ENCODE measurements at places on chromosomes 5 and 9.
A peak's percentile ranks its signal among the peaks of the same experiment; 100 is the strongest.

- DNase-seq = no peak
Observed at GRCh38 chr9:12502520-12502919, 190.7 kb upstream of the TYRP1 start.

DNA sequence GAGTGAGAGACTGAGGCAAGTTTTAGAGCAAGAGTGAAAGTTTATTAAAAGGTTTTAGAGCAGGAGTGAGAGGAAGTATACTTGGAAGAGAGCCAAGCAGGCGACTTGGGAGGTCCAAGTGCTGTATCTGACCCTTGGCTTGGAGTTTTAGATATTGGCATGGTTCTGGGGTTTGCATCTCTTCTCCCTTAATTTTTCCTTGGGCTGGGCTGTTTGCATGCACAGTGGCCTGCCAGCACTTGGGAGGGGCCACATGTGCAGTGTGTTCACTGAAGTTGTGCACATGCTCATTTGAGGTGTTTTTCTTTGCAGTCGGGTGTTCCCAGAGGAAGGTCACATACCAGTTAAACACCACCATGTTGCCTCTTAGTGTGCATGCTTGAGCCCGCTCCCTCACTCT, 464.1 kb downstream of the DMRT2 start:
- DNase-seq = no peak

DNA sequence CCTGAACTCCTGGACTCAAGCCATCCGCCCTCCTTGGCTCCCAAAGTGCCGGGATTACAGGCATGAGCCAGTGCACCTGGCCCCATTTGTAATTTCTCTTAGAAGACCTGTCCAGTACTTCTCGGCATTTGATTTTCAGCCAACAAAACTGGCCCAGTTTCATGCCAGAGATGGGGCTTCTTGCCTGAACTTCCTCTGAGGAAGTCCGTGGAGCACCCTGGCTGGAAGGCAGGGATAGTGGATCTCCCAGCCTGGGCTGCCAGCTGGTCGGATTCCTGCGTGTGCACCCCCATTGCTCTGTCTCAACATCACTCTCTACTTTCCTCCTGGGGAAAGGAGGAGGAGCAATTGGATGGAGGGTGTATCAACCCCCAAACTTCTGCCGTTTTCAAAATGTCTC, 39.0 kb downstream of the FAM78A start:
- no peak for DNase-seq

DNA sequence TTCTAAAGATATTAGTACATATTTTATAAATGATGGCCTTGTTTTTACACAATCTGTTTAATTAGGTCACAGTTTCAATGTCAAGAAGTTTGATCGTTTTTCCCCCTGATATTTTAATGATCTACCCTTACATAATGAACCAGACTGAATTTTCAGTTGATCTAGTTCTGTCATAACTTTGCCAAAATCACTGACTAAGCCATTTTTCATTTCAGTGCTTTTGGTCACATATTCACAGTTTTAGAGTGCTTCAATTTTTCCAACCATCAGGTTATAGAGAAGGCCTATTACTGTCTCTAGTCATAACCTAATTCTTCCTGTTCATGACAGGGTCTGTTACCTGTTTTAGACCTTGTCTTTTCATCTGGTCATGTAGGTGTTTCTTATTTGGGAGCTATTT, 577.9 kb upstream of the PTPRD start:
- no peak for DNase-seq

DNA sequence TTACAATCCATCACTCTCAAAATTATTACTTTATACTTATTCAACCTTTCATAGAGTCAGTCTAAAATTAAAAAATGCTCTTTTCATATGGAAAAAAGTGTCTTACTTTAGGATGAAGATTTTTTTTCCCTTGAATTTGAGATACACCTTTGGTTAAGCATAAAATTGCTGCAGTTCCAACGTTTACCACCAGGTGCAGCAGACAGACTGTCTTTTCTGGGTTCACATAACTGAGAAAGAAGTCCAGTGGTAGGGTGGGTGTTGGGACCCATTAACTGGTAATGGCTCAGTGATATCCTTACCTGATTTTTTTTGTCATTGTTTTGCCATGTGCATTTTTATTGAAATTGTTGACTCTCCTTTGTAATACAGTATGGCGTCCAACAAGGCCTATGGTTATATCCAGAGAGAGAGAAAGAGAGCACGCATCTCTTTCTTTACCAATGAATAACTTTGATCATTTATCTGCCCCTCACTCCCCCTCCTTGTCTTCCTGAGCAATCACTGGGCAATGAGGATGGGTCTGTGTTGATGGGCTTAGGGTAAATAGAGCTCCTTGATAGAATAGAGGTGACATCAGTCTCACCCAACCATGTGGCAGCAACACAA, 98.4 kb downstream of the FBXL7 start:
- no peak for DNase-seq

GRCh38 chr5:172835290-172835993, 1.4 kb downstream of the ERGIC1 start:
- DNase-seq = no peak

DNA sequence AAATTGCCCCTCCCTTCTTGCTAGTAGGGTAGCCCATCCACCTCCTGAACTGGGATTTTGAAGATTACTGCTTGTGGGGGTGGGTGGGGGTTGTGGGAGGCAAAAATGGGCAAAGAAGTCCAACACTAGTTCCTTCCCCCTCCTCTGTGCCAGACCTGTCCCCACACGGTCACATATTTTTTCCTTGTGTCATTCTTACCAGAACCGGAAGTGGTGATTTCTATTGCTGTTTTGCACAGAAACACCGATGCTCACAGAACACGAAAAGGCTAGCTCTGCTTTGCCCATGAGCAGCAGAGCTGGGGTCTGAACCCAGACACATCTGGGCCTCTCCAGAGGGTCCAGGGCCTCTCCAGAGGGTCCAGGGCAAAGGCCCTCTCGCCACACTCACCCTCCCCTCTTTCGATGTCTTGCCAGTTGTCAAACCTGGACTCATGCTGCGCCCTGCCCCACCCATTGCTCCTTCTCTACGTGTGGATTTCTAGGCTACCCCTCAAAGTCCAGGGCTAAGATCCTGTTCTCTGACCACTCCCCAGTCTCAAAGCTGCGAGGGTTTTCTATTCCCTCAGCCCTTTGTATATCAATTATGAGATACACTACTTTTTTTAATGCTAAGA, 264.4 kb upstream of the MSX2 start:
- DNase-seq = no peak

DNA sequence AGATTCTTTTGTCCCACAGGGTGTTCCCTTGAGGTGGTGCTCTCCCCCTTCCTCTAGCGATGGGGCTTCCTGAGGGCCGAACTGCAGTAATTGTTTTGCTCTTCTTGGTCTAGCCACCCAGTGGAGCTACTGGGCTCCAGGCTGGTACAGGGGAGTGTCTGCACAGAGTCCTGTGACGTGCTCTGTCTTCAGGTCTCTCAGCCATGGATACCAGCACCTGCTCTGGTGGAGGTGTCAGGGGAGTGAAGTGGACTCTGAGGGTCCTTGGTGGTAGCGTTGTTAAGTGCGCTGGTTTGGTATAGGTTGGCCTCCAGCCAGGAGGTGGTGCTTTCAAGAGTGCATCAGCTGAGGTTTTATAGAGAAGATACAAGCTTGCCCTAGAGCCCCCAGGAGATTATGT, 20.4 kb upstream of the CEP72 start:
- no peak for DNase-seq

DNA sequence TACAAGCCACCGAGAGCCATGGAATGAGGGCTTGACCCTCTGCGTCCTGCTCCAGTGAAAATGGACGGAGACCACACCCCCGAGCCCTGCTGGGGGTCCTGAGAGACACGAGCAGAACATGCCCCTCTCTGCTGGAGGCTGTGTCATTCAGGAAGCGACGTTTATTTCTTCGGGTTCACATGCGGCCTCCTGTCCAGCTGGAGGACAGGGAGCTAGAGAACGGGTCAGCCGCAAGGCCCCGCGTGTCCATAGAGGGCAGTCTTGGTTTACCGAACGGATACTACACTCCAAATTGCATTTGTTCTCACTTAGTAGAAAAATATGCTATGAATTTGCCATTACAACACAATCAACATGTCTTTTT, 36.1 kb downstream of the MRPL36 start:
- peak; percentile 48 for DNase-seq

DNA sequence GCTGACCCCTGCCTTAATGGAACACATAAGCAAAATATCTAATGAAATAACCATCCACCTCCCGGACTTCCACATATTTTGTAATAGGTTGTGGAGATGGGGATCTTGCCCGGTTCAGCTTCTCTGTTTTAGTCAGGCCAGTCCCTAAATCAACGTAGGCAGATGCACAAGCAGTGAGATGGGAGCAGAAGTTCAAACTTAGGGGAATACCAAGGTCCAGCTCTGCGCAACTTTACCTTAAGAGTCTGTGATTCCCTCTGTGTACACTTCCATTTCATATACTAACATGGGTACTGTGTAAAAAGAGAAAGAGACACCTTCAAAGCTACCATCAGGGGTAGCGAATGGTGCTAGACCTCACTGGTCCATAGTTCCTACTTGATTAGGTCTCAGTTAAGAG, 110.9 kb downstream of the NTRK2 start:
- no peak for DNase-seq

DNA sequence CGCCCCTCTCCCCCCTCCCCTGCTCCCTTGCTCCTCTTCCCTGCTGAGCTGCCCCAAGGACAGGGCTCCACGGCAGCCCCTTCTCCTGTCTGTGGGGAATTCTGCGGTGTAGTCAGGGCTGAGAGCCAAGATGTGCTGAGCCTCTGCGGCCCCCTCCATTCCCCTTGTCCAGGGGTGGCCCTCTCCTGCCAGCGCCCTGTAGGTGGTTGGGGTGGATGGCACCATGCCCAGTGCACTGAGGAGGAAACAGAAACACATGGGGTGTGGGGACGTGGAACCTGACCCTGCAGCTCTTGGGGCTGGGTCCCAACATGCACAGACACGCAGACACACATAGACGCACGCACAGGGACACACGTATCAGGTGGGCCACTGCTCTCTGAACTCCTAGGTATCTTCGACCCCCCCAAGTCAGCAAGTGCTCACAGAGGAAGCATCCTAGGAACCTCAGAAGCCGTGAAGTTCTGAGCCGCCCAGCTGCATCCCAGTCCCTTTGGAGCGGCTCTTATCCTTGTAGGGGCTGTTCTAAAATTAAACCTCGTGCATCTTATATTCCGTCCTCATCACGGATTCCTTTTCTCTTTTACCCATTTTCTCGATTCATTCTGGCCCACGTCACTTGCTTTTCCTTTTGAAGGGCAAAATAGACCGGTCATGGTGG, 64.8 kb downstream of the HMCN2 start:
- DNase-seq = no peak

DNA sequence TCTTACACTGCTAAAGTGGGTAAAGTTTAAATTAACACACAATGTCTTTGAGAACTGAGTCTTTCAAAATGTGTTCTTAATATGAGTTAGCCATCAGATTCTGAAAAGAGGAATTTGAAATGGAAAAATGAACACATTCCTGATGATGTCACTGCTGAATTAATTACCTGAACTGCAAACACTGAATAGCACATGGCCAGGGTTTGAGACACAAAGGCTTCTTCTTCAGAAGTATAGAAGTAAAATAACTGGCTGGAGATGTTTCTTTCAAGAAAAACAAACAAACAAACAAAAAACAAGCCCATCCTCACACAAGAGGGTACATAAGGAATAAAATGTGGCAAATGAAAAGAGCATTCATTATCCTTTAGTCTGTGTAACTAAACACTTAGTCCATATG, 7.1 kb downstream of the GLIS3 start:
- peak; percentile 75 for DNase-seq

- DNase-seq = no peak
Observed at GRCh38 chr9:133842174-133842573, 104.0 kb upstream of the SARDH start.

GRCh38 chr9:112789473-112789872, 38.9 kb downstream of the SNX30 start:
- peak; percentile 69 for DNase-seq

- no peak for DNase-seq
Observed at GRCh38 chr9:90296539-90296938, 346.1 kb downstream of the DIRAS2 start.

- no peak for DNase-seq
Observed at GRCh38 chr9:123424131-123424530, 68.1 kb downstream of the CRB2 start.
